ENCODE measurements at places on chromosomes 5 and 9.

DNA sequence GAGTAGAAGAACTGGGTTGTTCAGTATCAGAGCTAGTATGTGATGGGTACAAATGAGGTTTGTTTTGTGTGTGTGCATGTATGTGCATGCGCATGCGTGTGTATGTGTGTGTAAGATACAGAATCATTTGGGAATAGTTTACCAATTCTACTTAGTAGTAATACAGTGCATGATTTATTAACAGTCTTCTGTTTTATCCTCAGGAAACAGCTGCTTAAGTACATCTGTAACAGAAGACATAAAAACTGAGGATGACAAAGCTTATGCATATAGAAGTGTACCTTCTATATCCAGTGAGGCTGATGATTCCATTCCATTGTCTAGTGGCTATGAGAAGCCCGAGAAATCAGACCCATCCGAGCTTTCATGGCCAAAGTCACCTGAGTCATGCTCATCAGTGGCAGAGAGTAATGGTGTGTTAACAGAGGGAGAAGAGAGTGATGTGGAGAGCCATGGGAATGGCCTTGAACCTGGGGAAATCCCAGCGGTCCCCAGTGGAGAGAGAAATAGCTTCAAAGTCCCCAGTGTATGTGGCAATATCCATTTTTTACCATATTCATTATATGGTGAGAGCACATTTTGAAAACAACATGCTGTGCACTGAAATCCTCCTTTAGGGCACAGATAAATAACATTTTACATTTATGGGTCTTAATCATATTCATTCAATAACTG, 228.5 kb downstream of the KDM4C start:
- no peak for DNase-seq

- DNase-seq = no peak
These were observed 12.2 kb upstream of the SPDL1 start for GRCh38 chr5:169571355-169571754.

DNA sequence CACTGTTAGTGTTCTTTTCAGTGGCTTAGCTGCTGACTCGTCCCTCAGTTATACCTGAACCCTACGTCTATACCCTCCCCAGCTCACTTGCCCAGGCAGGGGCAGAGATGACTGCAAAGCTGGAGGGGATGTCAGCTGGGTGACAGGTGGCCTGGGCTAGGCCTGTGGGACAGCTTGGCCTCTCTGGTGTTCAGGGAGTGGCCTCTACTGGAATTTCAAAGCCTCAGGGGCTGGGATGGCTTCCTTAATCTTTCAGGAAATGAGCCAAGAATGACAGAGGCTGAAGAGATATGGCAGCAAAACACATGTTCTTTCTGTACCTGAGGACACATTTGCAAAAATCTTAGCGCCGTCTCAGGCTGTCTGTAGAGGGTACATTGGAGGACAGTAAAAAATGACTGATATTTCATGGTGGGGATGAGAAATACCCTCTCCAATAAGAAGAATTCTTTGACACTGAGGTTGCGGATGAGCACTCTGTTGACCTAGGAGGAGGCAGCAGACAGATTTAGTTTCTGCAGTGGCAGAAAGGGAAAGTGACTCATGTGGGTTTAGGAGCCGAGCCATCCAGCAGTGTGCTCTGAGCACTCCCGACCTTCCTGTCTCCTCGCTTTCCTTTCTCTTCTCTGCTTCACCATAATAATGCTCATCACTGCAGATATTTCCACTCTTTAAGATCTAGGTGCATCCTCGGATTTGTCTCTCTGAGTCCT, 54.4 kb downstream of the ENTREP1 start:
- no peak for DNase-seq

DNA sequence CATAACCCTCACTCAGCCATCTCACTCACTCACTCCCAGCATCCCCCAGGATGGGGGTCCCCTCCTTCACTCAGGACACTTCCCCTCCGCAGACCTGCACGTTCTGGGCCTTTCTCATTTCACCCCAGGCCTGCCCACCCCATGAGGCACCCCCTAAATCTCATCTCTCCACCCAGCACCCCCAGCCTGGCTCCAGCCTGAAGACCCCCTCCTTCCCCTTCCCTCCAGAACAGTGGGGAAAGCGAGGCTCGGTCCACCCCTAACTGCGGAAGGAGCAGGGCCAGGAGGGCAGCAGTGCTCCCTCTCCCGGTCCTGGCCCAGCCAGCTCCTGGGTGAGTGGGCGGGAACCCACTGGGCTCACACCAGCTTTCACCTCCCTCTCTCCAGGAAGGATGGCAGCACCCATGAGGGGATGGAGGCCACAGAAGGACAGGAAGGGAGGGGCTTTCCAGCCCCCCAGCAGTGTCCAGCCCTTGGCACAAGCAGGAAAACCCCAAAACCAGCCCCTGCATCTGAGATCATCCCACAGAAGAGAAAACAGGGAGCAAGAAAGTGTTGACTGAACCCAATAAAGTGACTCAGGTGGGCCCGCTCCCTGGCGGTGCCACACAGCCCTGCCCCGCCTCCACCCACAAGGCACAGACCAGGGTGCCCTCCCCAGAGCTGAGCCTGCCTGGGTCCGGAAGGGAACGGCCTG, 55.0 kb downstream of the LRSAM1 start:
- no peak for DNase-seq

- DNase-seq = no peak
These were observed 215.1 kb downstream of the SEC61B start for GRCh38 chr9:99437145-99437544.

- DNase-seq = no peak
These were observed 8.4 kb downstream of the SEMA5A start for GRCh38 chr5:9537223-9538141.

All from esophagus squamous epithelium (tissue), 5 donors.